ENCODE measurements at places on chromosomes 2 and 18. TPM values are rescaled to one million over a fixed set of nuclear protein-coding genes. Genes with fewer than 3 reads are reported as not detected.

GRCh38 chr18:45198526-45198925, 416.8 kb upstream of the SLC14A2 start:
- DNase-seq = no peak

DNA sequence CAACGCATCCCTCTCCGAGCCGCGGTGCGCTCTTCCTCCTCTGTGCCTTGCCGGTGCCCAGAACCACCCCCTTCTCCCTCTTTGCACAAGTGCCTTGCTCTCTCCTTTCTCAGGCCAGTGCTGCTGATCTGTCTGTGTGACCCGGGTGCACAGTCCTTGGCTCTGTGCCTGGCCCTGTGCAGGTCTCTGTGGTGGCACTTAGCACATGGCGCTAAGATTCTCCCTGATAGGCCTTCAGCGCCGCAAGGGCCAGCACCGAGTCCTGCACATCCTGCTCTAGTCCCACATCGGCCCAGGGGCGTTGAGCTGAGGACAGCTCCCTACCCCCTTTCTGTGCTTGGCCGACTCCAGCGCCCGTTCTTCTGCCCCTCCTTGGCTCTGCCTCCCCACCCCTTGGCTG, 136.1 kb downstream of the NEDD4L start:
- no peak for DNase-seq

GRCh38 chr18:2846636-2847316, at the start of gene EMILIN2:
EMILIN2 (plus strand) TSS chr18:2847006; CDS start chr18:2847189, 183 bp downstream.
- peak; percentile 35 for DNase-seq

DNA sequence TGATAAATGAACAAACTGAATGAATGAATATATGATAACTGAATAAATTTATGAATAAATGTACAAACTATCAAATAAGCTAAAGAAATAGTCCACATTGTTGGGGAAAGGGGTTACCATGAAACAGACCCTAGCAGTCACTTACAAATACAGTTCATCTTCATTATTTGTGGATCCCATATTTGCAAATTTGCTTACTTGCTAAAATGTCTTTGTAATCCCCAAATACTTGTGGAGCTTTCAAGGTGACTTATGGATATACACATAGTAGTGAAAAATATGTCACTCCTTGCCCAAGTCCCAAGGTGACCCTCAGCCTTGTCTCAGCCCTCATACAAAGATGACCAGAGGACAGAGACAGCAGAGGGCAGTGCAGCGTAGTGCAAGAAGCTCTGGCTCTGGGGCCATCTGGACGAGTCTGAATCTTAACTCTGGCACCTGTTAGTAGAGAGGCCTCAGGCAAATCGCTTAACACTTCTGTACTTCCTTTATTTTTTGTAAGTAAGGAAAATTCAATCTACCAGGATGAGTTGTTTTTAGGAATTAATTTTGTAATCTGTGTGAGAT, 3.1 kb downstream of the PAIP2B start:
- no peak for DNase-seq

GRCh38 chr2:20563833-20564232, 87.1 kb downstream of the HS1BP3 start:
- no peak for DNase-seq

DNA sequence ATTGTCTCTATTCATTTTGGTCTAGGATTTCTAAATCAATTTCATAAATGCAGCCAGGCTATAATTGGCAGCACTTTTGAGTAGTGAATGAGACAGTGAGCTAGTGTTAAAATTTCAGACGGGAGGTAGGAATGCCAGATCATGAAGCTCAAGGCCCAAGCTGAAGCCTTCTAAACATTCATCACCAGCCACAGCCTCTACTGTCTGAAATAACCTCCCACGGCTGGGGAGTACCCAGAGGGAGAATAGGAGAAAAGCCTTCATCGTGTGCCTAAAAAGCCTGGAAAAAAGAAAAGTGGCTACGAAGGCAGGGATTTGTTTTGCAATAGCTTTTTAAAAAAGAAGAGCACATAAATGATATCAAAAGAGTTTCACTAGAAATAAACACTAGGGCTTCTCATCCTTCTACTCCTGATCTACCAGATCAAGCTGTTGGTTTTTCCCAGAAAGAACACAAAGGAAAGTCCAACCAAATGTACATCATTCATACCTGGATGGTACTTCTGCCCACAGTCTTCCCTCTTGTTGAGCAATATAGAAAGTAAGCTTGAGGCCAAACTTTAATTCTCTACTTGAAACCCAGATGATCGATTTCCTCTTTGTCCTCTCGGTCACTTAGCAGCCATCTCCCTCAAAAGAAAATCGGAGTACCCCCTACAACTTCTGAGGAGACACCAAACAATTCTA, 48.1 kb upstream of the SLC39A10 start:
- DNase-seq = no peak

- DNase-seq = no peak
Observed at GRCh38 chr2:221235941-221236340, 336.2 kb downstream of the EPHA4 start.

- no peak for DNase-seq
Observed at GRCh38 chr2:104944495-104944894, 90.6 kb downstream of the POU3F3 start.

GRCh38 chr2:75820693-75821092, 110.0 kb upstream of the GCFC2 start:
- DNase-seq = no peak

GRCh38 chr2:148944536-148944935, 69.5 kb downstream of the KIF5C start:
- no peak for DNase-seq

DNA sequence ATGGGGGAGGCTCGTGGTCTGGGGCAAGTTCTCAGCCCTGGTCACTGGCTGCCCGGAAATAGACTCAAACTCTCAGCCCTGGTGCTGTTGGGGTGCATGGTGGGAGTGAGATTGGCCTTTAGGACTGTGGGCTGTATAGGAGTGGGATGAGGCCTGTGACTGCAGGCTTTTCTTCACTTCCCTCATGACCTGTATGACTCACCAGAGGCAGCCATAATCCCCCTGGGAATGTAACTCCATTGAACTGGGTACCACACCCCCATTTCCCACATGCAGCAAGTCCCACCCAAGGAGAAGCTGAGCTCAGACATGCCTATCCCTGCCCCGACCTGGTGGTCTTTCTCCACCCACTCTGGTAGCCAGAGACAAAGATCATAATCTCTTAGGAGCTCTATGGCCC, 177.7 kb upstream of the OSR1 start:
- DNase-seq = no peak

The CPS1 gene
- total RNA-seq = 0.29 TPM

The GPAT2 gene
- 3.7 TPM for total RNA-seq

The IRS1 gene
- 1.3 TPM for total RNA-seq

The TUBB8B gene
- total RNA-seq = not detected

The CAPN14 gene
- total RNA-seq = 0.62 TPM
